Mesenteric fat pad (tissue), 1 donor: ENCODE measurements at places on chromosomes 3 and 15.
A peak's percentile ranks its signal among the peaks of the same experiment; 100 is the strongest.

GRCh38 chr15:85097725-85098124, 116.1 kb downstream of the PDE8A start:
- DNase-seq = no peak

DNA sequence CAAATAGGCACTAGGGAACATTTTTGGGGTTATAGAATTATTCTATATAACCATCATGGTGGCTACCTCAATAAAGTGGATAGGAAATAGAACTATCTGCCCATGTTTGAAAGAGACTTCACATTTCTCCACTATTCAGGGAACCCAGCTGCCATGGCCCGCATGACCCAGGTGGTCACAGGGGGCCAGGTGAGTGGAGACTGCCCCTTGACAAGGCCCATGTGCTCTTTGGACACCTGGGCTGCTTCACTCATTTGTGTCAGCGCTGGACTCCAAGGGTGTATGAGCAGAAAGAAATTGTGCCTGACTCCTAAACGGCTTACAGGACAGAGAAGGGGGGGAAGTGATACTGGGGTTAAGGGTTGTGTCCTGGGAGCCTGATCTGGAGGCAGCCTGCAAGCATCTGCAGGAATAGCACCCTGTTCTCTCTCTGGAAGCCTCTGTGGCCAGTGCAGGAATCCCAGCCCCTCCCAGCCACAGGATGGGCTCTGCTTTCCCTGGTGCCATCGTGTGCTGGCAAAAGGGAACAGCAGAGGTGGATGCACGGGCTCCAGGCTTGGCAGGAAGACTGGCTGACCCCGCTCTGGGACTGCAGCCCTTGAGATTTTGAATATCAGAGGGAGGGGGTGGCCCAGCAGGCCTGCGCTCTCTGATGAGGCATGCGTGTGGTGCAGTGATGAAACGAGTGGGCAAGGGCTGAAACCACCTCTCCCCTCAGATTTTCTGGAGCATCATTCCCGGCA, 9.1 kb upstream of the C3orf22 start:
- peak; percentile 64 for DNase-seq

DNA sequence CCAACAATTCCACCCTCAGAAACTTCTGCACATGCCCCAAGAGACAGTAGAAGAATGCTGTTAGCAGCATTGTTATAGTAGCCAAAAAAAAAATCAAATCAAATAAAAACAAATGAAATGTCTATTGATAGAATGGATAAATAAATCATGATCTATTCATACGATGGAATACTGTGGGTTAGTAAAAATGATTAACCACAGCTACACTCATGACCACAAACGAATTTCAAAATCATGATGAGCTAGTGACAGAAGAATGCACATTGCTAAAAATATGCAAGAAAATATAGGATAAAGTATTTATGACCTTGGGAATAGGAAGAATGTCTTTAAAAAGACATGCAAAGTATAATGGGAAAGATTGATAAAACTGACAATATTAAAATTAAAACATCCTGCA, 57.5 kb upstream of the ACAN start:
- no peak for DNase-seq

GRCh38 chr15:42549032-42549491, 424 bp downstream of the HAUS2 start:
- DNase-seq = no peak

GRCh38 chr3:190646996-190647395, 133.1 kb downstream of the IL1RAP start:
- no peak for DNase-seq

- no peak for DNase-seq
These were observed 43.1 kb upstream of the SACM1L start for GRCh38 chr3:45646051-45646585.

DNA sequence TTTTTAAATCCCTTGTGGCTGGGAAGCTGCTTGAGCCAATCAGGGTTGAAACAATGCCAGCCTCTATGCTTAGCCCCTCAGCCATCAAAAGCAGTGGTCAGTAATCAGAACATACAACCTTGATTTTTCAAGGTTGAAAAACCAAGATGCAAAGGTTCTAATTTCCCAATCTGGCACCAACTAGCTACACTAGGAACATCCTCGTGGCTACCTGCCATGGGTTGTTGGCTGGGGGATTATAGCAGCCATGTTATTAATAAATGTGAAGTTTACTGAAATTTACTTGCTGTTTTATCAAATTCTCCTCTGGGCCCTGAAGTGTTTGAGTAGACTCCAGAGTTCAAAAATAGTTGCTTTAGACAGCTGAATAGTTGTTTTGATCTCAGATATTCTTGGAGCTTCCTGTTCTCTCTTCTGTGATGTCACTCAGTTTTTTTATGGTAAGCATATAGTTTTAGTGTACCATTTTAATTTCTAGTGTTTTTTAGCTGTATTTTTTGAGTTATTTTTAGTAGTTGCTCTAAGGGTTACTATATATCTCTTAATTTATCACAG, 31.9 kb downstream of the PCCB start:
- no peak for DNase-seq

GRCh38 chr3:3636815-3637214, 162.4 kb upstream of the LRRN1 start:
- DNase-seq = no peak

GRCh38 chr3:103126115-103126514, 691.3 kb downstream of the ZPLD1 start:
- DNase-seq = no peak

- no peak for DNase-seq
These were observed 120.9 kb downstream of the LIPC start for GRCh38 chr15:58552505-58553364.

DNA sequence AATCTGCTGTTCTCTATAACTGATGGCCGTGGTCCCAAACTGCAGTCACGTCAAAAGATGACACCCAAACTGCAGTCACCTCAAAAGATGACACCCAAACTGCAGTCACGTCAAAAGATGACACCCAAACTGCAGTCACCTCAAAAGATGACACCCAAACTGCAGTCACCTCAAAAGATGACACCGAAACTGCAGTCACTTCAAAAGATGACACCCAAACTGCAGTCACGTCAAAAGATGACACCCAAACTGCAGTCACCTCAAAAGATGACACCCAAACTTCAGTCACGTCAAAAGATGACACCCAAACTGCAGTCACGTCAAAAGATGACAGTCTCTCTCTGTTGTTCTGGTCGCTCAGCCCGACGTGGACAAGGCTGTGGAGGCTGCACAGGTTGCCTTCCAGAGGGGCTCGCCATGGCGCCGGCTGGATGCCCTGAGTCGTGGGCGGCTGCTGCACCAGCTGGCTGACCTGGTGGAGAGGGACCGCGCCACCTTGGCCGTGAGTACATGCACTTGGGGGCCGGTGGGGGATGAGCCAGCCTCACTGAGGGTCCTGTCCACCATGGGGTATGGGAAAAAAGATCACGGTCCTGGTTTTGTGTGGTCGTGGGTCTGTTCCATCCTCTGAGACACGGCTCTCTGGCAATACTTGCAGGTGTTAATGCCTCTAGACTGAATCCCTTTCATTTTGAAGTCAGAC, 7.7 kb downstream of the ALDH1A3 start:
- peak; percentile 84 for DNase-seq

DNA sequence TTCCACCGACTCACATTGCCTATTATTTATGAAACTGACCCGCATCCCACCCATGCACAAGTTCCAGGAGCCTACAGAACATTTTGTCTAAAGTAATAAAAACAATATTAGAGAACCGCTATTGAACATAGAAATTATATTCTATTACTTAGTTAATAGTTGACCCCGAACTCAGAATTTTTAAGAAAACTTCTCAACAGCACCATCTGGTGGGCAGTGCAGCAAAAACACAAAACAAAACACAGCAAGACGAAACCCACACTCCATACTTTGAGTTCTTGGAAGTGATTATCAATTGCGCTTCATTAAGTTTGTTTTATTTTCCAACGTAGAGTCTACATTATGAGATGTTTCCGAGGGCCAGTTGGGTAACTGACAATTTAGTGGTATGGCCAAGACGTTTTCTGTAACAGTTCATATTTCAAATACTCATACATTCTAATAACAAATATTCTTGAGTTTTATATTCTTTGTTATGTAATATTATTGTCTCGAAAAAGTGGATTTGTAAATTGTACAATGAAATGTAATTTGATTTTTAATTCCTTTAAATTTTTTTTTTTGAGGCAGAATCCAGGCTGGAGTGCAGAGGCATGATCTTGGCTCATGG, 24.0 kb upstream of the C3orf70 start:
- no peak for DNase-seq

DNA sequence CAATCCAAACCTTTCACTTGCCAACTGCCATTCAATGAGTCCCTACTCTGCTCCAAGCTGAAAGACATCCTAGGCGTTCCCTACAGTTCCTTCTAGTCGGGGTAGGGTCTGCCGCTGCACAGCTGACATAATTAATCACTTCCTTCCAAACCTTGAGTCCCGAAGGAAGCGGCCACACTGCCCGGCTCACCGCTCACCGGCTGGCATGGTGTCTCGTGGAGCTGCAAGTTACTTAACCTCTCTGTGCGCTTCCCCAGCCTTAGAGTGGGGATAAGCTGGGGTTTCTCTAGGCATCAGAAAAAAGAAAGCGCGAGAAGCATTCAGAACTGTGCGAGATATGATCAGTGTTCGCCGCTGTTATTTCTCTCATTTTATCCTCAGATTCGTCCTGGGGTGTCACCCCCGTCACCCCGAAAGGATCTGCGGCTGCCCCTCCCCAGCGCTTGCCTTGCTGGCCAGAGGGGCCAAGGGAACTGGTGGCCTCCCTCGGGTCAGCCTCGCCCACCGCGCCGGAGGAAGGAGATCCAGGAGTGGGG, 748 bp downstream of the MRPS25 start:
- DNase-seq = no peak

DNA sequence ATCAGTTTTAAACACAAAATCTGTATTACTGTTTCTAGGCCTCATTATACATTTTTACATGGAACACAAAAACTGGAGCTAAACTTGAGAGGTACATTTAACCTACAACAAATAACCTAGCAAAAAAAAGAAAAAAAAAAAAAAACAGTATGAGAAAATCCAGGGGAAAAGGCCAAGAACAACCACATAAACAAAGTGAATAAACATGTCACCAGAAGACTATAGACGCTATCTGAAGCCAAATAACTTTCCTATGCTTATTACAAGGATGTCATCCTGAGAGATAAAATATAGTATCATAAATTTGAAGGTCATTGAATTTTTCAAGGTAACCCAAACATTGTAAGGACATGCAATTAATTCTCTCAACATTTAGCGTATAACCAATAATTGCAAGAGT, 911.6 kb downstream of the ROBO1 start:
- DNase-seq = no peak

- DNase-seq = no peak
These were observed 1.2 kb upstream of the ZBTB20 start for GRCh38 chr3:115148142-115148790.

GRCh38 chr3:14210290-14210688, 31.7 kb downstream of the LSM3 start:
- no peak for DNase-seq

GRCh38 chr3:4822568-4822967, 156.7 kb upstream of the BHLHE40 start:
- no peak for DNase-seq

DNA sequence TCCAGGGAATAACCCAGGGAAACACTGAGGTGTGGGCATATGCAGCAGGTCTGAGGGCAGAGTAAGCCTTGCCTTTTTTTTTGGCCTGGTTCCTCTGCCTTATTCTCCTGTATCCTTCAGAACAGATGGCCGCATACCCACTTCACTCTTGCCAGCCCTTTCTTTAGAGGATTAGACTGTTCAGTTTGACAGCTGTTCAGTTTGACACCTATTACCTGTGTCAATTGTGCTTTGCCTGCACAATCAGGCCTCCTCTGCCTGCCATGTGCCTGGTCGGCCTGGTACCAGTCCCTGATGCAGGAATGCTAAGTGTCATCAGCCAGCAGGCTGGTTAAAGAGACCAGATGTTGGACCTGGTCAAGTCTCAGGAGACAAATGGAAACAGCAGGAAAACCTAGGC, 22.3 kb downstream of the TM6SF1 start:
- DNase-seq = no peak

DNA sequence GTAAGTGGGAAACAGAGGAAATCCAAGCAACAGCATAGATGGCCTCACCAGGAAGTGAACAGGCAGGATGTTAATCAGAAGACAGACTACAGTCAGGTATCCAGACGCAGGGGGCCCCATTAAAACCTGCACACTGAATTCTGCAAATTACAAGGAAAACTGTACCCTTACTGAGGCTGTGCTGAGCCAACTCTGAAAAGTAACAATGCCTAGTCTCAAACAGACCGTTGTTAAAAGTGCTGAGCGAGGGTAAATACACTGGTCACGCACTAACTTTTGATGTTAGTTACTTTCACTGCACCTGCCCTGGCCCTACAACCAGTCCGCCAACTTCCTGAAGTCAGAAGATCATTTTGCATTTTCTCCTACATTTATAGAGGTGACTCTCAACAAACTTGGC, 1.0 kb downstream of the TAMM41 start:
- no peak for DNase-seq

- no peak for DNase-seq
These were observed 457.7 kb downstream of the EPHA3 start for GRCh38 chr3:89565098-89565497.

DNA sequence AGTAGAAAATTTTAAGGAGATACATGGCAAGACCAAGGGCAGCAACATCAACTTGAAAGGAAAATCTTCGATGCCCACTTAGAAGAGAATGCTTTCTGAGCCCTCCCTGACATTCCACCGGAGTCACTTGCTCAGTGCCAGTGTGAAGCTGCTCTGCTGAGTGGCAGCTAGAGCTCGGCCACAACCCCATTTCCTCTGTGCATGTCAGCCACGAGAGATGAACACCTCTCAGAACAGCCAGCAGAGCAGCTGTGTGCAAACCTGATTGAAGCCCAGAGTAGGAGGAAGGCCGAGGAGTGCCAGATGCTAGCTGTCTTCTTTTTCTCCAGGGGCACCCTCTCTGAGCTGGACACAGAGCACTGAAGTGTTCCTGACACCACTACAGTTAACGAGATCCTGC, 12.2 kb downstream of the TARS3 start:
- DNase-seq = no peak

DNA sequence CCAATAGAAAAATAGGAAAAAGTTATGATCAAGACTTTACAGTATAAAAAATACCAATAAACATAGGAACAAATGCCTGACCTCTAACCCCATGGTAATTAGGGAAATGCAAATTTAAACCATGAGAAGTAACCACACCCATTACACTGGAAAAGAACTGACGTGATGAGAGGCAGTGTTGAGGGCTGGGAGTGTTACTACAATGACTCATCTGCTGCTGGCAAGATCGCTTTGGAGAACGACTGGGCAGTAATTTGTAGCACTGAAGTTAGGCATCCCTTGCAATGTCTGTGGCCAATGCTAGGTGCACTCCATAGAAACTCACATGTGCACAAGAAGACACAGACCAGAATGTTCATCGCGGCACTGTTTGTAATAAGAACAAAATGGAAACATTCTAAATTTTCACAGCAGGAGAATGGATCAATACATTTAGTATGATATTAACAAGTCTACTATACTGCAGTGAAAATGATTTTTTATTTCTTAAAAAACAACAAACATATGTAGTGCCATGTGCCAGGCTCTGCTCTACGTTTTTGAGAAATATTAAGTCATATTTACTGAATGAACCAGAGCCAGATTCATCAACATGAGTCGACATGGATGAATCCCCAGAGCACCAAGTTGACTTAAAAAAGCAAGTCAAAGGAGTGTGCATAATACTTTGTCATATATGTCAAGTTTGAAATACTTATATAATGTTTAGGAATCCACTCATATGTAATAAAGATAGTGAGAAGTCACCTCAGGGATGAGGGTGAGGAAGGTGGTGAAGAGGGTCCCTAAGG, 37.6 kb upstream of the EPHB3 start:
- DNase-seq = no peak
